ENCODE measurements at places on chromosomes 1 and 21.

- DNase-seq, result no peak
These were observed 6.3 kb downstream of the CELF3 start for GRCh38 chr1:151710187-151710840.

- no peak for DNase-seq
These were observed 90.5 kb upstream of the TTC34 start for GRCh38 chr1:2891923-2892448.

GRCh38 chr1:97013941-97014340 is 292.4 kb downstream of the PTBP2 start:
- DNase-seq, result no peak

DNA sequence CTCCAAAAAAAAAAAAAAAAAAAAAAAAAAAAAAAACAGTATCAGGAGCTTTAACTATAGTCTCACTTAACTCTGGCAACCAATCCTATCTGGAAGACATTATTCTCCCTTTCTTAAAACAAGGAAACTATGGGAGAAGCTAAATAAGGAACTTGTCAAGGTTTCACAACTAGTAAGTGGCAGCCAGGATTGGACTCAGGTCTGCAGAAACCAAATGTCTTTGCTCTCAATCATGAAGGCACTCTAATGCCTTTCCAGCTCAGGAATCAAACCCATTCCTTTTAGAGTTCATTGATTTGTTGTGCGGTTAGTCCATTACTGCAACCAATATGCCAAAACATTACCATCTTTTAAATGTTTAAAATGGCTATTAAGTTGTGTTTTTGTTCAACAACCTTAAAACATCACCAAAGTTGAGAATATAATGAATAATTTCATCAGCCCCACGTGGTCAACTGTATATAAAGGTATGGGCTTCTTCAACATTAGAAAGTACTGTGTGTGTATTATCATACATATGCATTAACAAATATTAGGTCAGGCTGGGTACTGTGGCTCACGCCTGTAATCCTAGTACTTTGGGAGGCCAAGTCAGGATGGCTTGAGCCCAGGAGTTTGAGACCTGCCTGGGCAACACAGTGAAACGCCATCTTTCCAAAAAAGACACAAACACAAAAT is 1.5 kb downstream of the EPRS1 start:
- no peak for DNase-seq

GRCh38 chr1:223319905-223320580 is 43.9 kb downstream of the SUSD4 start:
- no peak for DNase-seq

DNA sequence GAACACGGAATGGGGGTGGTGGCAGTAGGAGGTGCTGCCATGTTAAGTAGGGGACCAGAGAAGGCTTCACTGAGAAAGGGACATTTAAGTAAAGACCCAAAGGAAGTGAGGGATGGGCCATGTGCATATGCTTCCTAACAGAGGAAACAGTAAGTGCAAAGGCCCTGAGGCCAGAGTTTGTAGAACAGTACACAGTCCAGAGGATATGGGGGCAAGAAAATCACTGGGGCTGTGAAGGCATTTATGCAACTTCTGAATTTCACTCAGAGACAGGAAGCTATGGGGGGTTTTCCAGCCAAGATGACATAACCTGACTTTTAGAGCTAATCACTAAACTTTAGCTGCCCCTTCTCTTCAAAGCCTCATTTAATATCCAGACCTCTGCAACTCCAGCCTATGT is 202.5 kb upstream of the EDN2 start:
- DNase-seq, result no peak

- no peak for DNase-seq
These were observed 77.1 kb upstream of the TNR start for GRCh38 chr1:175820456-175821025.

DNA sequence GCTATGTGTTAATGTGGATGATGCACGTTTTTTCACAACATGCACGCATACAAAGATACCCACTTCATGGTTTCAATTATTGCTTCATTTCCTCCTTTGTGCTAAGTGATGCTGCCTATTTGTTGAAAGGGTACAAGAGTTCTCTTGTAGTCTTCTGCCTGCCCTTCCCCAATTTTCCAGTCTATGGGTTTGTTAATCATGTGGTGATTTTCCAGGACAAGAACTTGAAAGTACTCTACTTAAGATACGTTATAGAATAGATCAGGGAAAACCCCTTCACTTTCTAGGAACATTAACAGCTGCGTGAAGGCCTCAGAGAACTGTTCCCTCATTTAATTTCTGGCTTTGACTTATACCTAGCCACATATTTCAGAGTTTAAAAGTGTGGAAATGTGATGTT is 52.1 kb upstream of the SLC44A3 start:
- no peak for DNase-seq

DNA sequence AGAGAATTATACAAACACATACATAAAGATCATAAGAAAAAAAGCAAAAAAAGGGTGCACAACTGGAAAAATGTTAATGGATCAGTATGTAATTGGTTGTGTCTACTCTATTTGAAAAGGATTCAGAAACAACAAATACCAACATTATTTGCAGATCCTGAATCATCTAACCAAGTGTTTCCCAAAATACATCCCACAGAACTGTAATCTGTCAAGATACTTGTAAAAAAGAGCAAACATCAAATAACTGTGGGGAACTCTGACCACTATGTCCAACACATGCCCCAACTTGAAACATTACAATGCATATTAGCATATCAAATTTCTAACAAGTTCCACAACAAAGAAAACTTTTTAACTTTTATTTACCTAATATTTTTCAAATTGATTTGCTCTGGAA is 22.6 kb downstream of the ANKRD13C start:
- no peak for DNase-seq

- DNase-seq, result no peak
These were observed 1.5 kb downstream of the AJAP1 start for GRCh38 chr1:4655674-4656532.

DNA sequence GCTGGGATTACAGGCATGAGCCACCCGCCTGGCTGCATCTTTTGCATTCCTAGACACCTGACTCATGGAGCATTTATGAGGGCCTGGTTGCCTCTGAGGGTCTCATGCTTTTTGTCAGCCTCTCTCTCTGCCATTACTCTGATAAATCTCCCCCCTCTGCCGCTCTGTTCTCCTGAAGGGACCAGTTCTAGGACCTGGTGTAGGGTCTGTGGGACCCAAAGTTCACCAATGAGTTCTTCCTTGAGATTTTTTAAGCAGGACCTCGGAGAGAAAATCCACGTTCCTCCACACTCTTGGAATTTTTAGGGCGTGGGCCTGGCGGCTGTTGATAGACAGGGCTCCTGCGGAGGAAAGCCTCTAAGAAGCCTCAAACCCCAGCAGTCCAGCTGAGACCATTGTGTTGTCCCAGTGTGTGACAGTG is 91.9 kb upstream of the ERRFI1 start:
- no peak for DNase-seq

- DNase-seq, result no peak
These were observed 49.0 kb downstream of the MAGI3 start for GRCh38 chr1:113439277-113439670.

DNA sequence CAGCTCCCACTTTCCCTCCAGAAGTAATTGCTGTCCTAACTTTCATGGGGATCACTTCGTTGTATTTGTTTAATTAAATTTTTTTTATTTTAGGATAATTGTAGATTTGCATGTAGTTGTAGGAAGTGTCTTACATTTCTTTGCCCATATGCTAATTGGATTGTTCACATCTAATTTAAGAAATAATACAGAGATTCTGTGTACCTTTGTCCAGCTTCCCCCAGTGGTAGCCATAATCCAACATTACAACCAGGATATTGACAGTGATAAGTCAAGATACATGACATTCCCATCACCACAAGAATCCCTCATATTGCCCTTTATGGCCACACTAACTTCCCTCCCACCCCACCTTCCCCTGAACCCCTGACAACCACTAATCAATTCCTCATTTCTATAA is 136.6 kb downstream of the PRDM2 start:
- DNase-seq, result no peak

GRCh38 chr1:22452481-22452957 is 868 bp downstream of the ZBTB40 start:
- no peak for DNase-seq

DNA sequence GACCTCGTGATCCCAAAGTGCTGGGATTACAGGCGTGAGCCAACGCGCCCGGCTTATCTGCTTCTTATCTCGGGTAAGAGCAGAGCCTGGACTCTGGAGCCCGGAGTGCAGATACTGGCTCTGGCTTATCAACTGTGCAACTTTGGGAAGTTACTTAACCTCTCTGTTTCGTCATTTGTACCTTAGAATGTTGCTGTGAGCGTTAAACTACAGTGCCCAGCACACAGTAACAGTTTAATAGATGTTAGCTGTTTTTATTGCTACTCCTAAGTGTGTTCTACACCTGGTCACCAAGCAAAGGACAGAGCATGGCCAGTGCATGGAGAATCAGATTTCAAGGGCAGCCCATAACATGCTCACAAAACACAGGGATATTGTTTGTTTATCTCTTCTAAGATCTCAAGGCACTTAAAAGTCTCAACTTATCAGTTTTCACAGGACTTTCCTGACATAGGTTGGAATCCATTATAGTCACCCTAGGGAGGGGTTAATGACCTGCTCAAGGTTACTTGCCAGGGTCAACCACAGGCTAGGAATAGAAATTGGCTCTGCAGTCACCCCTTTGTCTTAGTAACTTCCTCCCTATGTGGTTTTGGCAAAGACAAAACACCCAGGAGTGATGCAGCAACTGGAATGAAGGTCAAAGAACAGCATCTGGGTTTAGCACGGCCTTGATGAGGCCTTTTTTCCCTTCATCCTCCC is 22.5 kb upstream of the SRP9 start:
- DNase-seq, result no peak

- DNase-seq, result no peak
These were observed 244.8 kb downstream of the LRRIQ3 start for GRCh38 chr1:73953186-73953585.

- DNase-seq, result no peak
These were observed 149.3 kb downstream of the ZC3H11B start for GRCh38 chr1:219463636-219464035.

DNA sequence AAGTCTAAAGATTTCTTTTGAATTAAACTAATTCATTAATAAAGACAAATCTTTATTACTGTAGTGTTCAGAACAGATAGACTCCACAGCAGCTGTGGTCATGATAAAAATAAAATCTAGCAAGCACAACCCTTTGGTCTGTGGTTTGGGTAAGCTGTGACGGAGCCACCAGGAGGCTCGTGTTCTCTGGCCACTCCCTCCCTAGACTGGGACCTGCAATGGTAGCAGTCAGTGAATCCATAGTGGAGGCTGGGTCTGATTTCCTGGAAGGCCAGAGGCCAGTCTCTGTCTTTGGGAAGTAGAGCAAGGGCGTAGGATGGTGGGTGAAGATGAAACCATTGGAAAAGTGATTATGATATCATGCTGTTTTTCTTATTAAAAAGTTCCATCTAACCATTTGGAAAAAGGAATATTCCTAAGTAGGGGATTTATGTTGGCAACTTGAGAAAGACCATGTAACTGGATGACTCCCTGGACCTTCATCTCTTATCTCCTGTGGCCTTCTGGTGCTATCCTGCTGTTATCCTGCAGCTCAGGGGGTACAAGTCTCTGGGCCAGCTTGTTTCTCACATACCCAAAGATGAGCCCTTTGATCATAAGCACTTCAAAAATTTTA is 39.0 kb downstream of the TENT5C start:
- DNase-seq, result no peak

DNA sequence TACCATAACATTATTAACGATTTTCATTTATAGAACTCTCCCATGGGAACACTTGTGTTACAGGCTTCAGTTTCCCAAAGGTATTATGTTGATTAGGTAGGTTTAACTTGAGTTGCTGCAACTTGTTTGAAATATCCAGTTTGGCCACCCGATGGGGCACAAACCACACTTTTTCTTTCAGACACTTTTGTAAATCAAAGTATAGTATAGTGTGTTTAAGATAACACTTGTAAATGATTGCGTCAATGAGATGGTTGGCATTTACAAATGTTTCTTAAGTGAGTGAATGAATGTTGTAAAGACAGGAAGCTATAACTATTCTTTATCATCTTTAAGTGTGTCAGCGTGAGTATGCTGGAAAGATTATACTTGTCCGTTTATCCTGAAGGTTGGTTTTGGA is 4.3 kb downstream of the XPR1 start:
- no peak for DNase-seq

DNA sequence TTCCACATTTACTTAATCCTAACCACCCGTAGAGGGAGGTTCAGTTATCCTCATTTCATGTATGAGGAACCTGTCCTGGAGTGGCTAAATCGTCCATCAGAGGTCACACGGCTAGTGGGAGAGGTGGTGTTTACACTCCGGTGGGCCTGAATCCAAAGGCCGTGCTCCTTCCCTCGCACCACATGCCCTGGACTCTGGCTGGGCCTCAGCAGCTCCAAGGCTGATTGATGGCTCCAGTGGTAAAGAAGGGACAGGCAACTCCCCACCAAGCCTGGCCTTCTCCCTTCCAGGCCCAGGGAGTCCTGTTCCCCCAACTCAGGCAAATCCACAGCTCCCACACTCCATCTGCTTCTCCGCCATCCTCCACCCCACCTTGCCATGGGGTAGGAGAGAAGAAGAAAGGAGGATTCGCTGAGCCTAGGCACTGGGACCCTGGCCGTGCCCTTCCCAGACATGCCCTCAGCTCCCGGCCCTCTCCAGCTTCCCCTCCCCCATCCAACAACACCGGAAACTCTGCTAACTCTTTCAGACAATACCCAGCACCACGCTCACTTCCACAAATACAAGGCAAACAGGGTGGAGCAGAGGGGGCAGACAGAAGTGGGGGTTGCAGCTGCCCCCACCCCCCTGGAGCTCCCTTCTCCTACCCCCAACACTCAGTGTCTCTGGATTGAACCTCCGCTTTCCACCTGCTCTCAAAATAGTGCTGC is 10.9 kb downstream of the ARHGEF2 start:
- no peak for DNase-seq

DNA sequence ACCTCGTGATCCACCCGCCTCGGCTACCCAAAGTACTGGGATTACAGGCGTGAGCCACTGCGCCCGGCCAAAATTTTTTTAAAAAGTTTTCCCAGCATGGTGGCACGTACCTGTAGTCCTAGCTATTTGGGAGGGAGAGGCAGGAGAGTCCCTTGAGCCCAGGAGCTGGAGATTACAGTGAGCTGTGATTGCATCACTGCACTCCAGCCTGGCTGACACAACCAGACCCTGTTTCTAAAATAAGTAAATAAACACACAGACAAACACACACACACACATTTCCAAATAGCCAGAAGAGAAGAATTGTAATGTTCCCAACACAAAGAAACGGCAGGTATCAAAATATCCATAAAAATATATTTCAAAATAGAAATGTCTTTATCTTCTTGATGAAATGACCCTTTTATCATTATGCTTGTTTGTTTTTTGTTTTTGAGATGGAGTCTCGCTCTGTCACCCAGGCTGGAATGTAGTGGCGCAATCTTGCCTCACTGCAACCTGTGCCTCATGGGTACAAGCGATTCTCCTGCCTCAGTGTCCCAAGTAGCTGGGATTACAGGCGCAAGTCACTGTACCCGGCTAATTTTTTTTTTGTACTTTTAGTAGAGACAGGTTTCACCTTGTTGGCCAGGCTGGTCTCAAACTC is 9.3 kb downstream of the HES2 start:
- no peak for DNase-seq

- no peak for DNase-seq
These were observed 2.5 kb downstream of the PRKCZ start for GRCh38 chr1:2052756-2053155.
